ENCODE measurements at places on chromosomes 2 and 18.
A peak's percentile ranks its signal among the peaks of the same experiment; 100 is the strongest.

- no peak for DNase-seq
Observed at GRCh38 chr2:23320058-23320457, 64.9 kb upstream of the KLHL29 start.

DNA sequence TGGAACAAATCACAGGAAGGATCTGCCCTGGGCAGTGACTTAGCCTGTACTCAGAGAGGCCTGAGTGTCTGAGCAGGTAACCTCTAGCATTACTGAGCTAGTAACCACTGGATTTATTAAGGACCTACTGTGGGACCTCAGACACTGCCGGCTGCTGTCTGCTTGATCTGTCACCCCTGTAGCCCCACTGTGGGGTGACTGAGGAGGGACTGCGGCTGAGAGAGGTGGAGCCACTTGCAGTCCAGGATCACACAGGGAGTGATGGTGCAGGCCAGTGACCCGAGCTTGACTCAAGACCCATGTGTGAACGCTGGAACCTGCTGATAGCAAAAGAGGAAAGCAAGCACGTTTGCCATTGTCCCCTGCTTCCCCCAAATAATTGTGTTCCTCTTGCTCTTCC is 15.6 kb downstream of the CHMP1B start:
- no peak for DNase-seq

DNA sequence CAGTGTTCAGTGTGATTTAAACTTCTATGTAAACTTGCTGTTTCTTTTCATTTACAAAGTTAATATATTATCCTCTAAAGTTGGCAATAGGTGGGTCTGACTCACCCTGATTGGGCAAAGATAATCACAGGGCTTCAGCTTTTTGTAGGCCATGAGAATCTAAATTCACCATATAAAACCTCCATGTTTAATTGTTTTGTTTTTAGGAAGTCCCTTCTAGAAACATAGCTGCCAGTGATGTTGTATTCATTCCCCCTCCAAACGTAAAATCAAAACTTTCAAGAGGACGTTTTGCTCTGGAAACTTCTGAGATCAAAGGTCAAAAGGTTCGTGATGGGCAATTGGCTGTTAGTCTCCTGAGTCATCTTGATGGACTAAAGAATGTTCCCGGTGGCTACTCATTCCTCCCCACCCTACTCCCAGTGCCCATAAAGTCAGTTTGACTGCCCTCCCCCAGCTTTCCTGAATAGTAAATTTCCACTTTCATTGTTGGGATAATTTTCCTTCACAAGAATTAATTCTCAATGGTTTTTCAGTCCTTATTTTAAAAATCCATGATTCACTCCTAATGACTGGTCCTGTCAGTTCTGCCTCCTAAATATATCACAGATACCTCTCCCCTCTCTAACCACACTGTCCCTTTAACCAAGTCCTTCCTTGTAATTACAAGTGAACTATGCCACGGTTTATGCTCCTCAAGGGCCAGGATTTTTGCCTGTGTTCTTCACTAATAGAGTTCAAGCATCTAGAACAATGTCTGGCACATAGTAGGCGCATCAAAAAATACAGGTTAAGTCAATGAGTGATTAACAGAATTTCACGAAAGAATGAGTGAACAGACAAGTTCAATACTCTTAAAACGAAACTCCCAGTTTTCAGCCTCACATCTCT is 164.4 kb upstream of the VRK2 start:
- peak; percentile 41 for DNase-seq

DNA sequence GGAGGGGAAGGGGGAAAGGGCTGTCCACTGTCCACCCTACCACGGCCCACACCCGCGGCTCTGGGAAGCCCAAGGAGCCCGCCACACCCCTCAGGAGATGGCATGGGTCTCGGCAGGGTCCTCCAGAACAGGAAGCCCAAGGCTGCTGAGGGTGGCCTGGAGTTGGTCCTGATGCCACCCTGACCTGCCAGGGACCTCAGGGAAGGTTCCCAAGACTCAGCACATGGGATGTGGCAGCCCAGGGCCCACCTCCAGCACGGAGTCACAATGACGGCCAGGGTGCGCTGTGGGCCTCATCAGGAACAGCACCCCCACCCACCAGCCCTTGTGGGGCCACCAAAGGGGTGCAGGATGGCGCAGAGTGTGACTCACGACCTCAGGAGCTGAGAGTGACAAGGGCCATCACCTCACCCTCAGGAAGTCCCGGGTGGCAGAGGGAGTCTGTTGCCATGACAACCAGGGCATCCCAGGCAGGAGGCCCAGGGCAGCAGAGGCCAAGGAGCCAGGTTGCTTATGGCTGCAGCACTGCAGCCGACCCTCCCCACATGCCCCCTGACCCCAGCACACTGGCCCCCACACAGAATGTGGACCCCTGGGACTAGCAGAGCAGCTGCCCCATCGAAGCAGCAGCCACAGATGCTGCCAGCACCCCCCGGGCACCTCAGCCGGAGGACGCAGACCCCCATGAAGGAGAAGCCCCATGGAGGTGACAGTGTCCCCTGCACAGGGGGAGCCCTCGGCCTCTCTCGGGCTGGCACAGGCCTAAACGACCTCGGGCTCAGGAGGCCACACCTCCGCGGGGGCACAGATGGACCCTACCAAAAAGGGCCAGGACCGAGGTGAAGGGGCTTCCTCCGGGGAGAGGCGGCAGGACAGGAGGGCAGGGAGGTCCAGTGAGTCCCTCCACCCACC is 34.3 kb downstream of the KIF1A start:
- DNase-seq, result no peak

DNA sequence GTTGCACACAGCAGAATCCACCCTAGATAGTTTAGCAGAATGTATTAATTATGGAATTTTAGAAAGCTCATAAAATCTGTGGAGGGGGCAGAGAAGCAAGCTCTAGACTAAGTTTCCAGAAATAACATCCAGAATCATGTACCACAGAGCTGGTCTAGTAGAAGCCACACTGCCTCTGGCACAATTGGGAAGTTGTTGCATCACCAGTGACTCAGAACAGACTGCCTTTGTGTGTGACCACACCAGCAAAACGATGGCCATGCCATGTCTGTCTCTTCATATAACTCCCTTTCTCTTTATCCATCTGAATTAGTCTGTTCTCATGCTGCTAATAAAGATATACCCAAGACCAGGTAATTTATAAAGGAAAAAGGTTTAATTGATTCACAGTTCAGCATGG is 158.9 kb downstream of the CCDC148 start:
- no peak for DNase-seq

- peak; percentile 63 for DNase-seq
Observed at GRCh38 chr2:20449501-20450200, 2.8 kb downstream of the RHOB start.

Measured in adrenal gland (tissue), 19 donors.